ENCODE measurements at places on chromosomes 6 and 20.

GRCh38 chr6:34816635-34817301 lies 24.9 kb downstream of the BLTP3A start:
- DNase-seq: no peak

- DNase-seq: peak; percentile 67
Measured at GRCh38 chr6:153032255-153032882, 29.9 kb upstream of the MTRF1L start.

DNA sequence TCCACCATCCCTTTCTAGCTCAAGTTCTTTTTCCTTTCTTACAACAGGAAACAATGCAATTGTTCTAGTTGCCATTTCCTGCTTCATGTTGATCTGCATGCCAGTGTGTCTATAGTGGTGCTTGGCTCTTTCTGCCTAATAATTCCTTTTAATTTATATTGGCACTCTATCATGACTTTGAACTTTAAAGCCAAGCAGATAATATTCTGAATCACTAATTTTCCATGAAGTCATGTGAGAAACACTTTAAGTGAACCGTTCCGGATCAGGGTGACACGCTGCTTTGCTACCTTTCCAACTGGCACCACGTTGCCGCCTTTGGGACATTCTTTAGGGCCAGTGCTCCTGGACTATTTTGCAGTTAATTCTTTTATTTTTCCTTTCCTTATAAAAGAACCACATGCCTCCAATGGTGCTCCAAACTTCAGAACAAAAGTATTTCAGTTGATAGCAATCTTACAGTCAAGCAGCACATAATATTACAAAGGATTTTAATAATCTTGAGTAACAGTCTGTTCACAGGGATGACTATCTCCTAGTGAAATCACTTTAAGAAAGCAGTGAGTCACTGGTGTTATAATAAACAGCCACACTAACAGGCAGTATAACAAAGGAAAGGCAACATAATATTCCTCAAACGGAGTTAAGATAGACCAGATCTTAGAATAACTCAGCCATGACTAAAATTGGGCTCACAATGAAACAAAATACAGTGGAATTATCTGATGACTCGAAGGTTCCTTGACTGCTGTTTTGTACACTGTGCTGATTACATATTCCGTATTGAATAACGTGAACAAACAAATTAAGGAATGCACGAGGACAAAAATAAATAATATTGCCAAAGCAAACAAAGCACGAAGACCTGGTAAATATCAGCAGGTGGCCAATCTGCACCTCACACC lies 19.0 kb upstream of the BLOC1S5 start:
- peak; percentile 84 for DNase-seq

DNA sequence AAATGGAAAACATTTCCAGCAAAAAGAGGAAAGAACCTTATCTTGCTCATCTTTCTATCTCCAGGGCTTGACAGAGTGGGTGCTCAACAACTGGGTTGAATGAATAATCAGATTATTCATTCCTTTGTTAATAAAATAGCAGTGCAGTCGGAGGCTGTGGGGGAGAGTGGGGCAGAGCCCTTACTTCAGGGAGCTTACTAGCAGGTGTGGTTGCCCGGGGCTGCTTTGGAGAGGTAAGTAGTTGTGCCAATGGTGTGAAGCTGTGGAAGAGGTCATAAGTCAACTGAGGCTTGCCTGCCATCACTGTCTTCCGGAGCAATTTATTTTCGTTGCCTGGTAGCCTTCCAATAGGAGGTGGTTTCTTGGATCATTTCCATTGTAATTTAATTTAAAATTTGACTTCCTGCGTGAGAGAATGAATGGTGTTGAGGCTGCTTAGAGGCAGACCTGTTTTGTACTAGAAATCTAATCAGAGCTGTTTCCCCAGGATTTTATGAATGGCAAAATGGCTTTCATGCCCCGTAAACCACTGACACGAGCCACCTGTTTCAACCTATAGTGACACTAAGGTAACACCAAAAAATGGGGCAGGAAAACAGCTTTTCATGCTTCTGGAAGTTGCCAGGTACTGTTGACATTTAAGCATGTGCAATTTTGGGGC lies 51.4 kb downstream of the ZDHHC14 start:
- DNase-seq: no peak

- no peak for DNase-seq
Measured at GRCh38 chr20:8909596-8909995, 159.3 kb upstream of the PLCB4 start.

DNA sequence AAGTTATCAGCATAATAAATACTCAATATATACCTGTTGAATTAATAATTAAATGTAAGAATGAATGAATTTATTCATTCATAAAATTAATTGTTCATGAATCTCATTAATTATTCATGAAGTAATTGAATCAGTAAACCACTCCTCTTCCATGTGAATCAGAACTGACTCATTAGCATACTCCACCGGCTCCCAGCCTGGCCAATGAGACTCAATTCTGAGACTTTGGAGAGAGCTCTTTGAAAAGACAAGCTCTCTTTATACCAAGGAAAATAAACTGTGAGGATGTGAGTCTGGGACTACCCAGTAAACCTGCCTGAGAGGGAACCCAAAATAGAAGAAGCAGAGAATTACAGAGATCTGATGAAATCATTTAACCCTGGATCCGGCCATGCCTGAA lies 8.4 kb upstream of the SLC2A10 start:
- no peak for DNase-seq

- peak; percentile 55 for DNase-seq
Measured at GRCh38 chr6:158316022-158316421, 3.8 kb downstream of the TULP4 start.

GRCh38 chr20:49573900-49574416 lies 6.0 kb upstream of the PTGIS start:
- no peak for DNase-seq

DNA sequence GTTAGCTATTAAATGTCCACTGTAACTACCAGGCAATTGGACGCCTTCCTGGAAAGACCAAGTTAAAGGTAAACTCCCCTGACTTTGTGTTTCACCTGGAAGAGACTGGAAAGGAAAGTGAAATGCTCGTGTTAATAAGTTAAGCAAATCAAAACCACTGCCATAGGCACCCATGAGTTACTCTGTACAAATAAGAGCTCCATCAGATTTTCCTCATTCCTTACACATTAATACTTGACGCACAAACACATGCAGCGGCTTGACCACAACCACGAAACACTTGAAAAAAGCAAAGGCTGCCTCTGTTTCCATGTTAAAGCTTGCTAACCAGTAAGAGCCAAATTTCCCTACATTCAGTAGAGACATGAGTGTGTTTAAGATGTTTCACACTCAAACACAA lies 19.8 kb downstream of the GCM1 start:
- no peak for DNase-seq
